ENCODE measurements at places on chromosomes 7 and 10. TPM values are rescaled to one million over a fixed set of nuclear protein-coding genes. Genes with fewer than 3 reads are reported as not detected.

GRCh38 chr7:111031916-111032315 is 59.0 kb upstream of the LRRN3 start:
- no peak for DNase-seq

- DNase-seq = no peak
Measured at GRCh38 chr7:98283887-98284222, 2.4 kb downstream of the BRI3 start.

DNA sequence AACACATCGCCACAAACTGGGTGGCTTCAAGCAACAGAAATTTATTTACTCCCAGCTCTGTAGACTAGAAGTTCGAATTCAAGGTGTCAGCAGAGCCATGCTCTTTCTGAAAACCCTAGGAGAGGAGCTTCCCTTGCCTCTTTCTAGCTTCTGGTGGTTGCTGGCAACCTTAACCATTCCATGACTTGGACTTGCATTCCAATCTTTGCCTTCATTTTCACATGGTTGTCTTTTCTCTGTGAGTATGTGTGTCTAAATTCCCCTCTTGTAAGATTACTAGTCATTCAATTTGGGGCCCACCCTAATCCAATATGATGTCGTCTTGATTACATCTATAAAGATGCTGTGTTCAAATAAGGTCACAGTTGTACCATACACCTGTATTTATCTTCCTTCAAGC is 65.9 kb upstream of the PRKG1 start:
- DNase-seq = no peak

GRCh38 chr10:119812684-119813083 is 60.0 kb downstream of the MCMBP start:
- DNase-seq = no peak

DNA sequence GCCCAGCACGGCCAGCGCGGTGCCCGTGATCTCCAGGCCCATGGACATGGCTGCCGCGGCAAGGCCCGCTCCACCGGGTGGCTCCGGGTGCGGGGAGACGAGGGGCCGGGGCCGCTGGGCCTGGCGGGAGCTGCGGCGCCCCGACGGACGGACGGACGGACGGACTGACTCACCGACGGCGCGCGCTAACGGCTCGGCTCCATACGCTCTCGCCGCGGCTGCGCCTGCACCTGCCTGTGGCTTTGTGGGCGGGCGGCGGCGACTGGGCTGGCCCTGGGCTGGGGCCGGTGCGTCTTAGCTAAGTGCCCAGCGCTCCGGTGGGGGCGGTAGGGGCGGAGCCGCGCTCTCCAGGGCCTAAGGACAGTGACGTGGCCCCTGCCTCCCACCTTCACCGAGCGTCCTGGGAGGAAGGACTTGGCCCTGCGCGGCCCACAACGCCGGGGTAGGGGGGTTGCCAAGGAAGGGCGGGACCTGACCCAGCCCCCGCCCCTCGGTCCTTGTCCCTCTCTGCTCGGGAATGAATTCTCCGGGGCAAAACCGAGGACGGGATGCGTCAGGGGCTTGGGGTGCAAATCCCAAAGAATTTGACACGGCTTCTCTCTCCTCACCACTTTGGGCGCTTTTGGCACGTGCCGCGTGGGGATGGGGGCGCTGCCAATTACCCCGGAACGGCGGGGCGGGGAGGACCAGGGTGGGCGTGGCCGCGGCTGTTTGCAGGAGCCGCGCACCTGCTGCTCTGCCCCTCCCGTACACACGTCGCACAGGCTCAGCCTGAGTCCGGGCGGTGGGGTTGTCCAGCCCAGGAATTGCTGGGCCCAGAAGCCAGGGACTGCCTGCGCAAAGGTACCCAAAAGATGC is at the start of gene CLDN3:
Gene CLDN3 (minus strand): TSS at position 269 of the 858 bp plus-strand sequence. CDS start 221 bp downstream, at position 48.
- no peak for DNase-seq

- DNase-seq = peak; percentile 77
Measured at GRCh38 chr7:16753102-16753931, at the start of gene TSPAN13. Gene TSPAN13, plus strand, starts transcription at chr7:16753755. Its CDS starts 213 bp downstream, at chr7:16753968.

- no peak for DNase-seq
Measured at GRCh38 chr7:93029056-93029455, 88.7 kb downstream of the SAMD9 start.

- no peak for DNase-seq
Measured at GRCh38 chr7:28919510-28919909, 38.6 kb downstream of the TRIL start.

DNA sequence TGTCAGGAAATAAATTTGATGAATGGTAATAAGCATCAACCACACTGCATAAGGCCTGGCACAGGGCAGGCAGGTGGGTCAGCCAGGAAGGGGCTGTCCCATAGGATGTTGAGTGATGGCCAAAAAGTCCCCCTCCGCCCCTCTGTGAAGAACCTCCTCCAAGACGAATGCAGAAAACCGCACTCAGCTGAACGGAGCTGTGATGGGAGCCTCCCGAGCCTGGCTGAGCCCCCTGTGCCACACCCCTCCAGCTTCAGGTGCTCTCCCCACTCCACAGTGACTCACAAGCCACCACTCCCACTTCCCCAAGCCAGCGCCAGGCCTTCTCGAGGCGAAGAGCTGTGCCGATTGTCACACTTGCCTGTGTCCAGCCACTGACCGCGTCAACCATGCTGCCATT is 184.2 kb downstream of the MAD1L1 start:
- no peak for DNase-seq

DNA sequence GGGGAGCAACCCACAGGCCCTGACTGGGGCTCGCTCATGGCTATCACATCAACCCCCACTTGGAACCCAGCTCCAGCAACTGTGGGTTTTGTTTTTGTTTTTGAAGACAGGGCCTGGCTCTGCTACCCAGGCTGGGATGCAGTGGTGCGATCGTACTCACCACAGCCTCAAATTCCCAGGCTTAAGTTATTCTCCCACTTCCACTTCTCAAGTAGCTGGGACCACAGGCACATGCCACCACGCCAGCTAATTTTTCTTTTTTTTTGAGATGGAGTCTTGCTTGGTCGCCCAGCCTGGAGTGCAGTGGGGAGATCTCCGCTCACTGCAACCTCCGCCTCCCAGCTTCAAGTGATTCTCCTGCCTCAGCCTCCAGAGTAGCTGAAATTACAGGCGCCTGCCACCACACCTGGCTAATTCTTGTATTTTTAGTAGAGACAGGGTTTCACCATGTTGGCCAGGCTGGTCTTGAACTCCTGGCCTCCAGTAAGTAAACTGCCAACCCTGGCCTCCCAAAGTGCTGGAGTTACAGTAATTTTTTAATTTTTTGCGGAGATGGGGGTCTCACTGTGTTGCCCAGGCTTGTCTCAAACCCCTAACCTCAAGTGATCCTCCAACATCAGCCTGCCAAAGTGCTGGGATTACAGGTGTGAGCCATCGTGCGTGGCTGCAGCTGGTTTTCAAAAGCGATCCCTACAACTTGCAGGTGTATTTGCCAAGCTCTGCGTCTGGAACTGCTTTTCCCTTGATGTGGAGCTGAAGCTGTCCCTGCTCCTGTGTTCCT is 228.7 kb downstream of the SKIDA1 start:
- DNase-seq = no peak

GRCh38 chr7:139078911-139079310 is 30.6 kb downstream of the ZC3HAV1 start:
- DNase-seq = no peak

- no peak for DNase-seq
Measured at GRCh38 chr10:57506414-57507094, 761.1 kb downstream of the IPMK start.

- no peak for DNase-seq
Measured at GRCh38 chr7:101940830-101941229, 123.4 kb downstream of the CUX1 start.

GRCh38 chr10:87729940-87730339 is 70.3 kb downstream of the PAPSS2 start:
- DNase-seq = no peak

GRCh38 chr7:125279961-125280360 is 350.3 kb upstream of the POT1 start:
- no peak for DNase-seq

- DNase-seq = no peak
Measured at GRCh38 chr10:126730856-126731609, 60.5 kb upstream of the C10orf90 start.

The CC2D2B gene
- total RNA-seq = 2.0 TPM

The PVRIG gene
- total RNA-seq = not detected

The PCGF6 gene
- 12.5 TPM for total RNA-seq

The SPDYE16 gene
- not detected for total RNA-seq

All from occipital lobe (tissue), 3 donors.